Spleen (tissue), 13 donors: ENCODE measurements at places on chromosomes 4 and X. TPM values are rescaled to one million over a fixed set of nuclear protein-coding genes. Genes with fewer than 3 reads are reported as not detected.
A peak's percentile ranks its signal among the peaks of the same experiment; 100 is the strongest.

- no peak overlapping the region for H3K4me3 ChIP-seq
- no peaks in the 10 kb centered on the region for H3K27me3 ChIP-seq
- H3K27ac ChIP-seq, result no peak overlapping the region
- DNase-seq, result peak; percentile 79
These were observed 2.4 kb upstream of the SETD7 start for GRCh38 chr4:139558235-139559088.

- peaks cover 5% of the 10 kb centered on the region for H3K36me3 ChIP-seq
- no peak for DNase-seq
- H3K4me1 ChIP-seq, result peaks cover 82% of the 10 kb centered on the region
- H3K27me3 ChIP-seq, result no peaks in the 10 kb centered on the region
These were observed 899 bp downstream of the LYAR start for GRCh38 chr4:4289055-4289454.

- no peak for DNase-seq
- H3K36me3 ChIP-seq, result no peaks in the 10 kb centered on the region
- no peaks in the 10 kb centered on the region for H3K27me3 ChIP-seq
These were observed 464 bp downstream of the RASGEF1B start for GRCh38 chr4:81471298-81471587.

GRCh38 chrX:16177260-16177659 lies 10.0 kb downstream of the MAGEB17 start:
- no peak for DNase-seq
- H3K36me3 ChIP-seq, result no peaks in the 10 kb centered on the region
- no peak overlapping the region for H3K4me3 ChIP-seq

Gene OFD1
- 138 TPM for polyA plus RNA-seq

- peak overlapping the region; percentile 83 for H3K4me3 ChIP-seq
- DNase-seq, result peak; percentile 90
- H3K4me1 ChIP-seq, result peaks cover 54% of the 10 kb centered on the region
These were observed 562 bp downstream of the AKAP17A start for GRCh38 chrX:1591863-1592469.

- peaks cover 49% of the 10 kb centered on the region for H3K4me1 ChIP-seq
- no peaks in the 10 kb centered on the region for H3K36me3 ChIP-seq
- peak overlapping the region; percentile 82 for H3K27ac ChIP-seq
- no peak for DNase-seq
- no peak overlapping the region for H3K4me3 ChIP-seq
These were observed 9.6 kb upstream of the MRPL1 start for GRCh38 chr4:77852892-77853495.

GRCh38 chr4:167722487-167722808 lies 369.9 kb upstream of the ANXA10 start:
- H3K36me3 ChIP-seq, result no peaks in the 10 kb centered on the region
- no peak overlapping the region for H3K4me3 ChIP-seq
- no peak overlapping the region for H3K27ac ChIP-seq
- no peak for DNase-seq
- H3K4me1 ChIP-seq, result no peaks in the 10 kb centered on the region

- DNase-seq, result no peak
- no peaks in the 10 kb centered on the region for H3K36me3 ChIP-seq
- peaks cover 42% of the 10 kb centered on the region for H3K27me3 ChIP-seq
- H3K4me1 ChIP-seq, result no peaks in the 10 kb centered on the region
These were observed 887 bp upstream of the IL1RAPL2 start for GRCh38 chrX:104564921-104565703.

- no peak overlapping the region for H3K4me3 ChIP-seq
- H3K36me3 ChIP-seq, result no peaks in the 10 kb centered on the region
- H3K4me1 ChIP-seq, result no peaks in the 10 kb centered on the region
These were observed 15.2 kb downstream of the SUPT20HL1 start for GRCh38 chrX:24375600-24376131.

Gene CITED1
- polyA plus RNA-seq, result 0.33 TPM

Gene HDAC8
- polyA plus RNA-seq, result 15.6 TPM

Gene SCML2
- 1.5 TPM for polyA plus RNA-seq

DNA sequence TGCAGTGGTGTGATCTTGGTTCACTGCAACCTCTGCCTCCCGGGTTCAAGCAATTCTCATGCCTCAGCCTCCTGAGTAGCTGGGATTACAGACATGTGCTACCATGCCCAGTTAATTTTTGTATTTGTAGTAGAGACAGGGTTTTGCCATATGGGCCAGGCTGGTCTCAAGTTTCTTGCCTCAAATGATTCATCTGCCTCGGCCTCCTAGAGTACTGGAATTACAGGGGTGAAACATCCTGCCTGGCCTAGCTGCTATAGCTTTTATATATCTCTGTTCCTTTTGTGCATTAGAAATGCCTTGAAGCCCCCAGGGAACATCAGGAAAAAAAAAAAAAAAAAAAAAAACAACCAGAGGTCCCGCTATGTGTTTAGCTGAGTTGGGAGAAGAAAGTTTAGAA lies 34.8 kb downstream of the UBE2K start:
- H3K4me3 ChIP-seq, result no peak overlapping the region
- H3K36me3 ChIP-seq, result no peaks in the 10 kb centered on the region
- H3K4me1 ChIP-seq, result peaks cover 26% of the 10 kb centered on the region
- no peak for DNase-seq

Gene FGFRL1
- 1.5 TPM for polyA plus RNA-seq

Gene RRH
- 0.03 TPM for polyA plus RNA-seq

- no peaks in the 10 kb centered on the region for H3K27me3 ChIP-seq
- no peak overlapping the region for H3K27ac ChIP-seq
- no peaks in the 10 kb centered on the region for H3K36me3 ChIP-seq
These were observed 72.4 kb downstream of the PALLD start for GRCh38 chr4:168569066-168569930.

- H3K4me3 ChIP-seq, result no peak overlapping the region
- no peaks in the 10 kb centered on the region for H3K4me1 ChIP-seq
- DNase-seq, result no peak
- H3K27ac ChIP-seq, result no peak overlapping the region
- H3K36me3 ChIP-seq, result no peaks in the 10 kb centered on the region
These were observed 219.0 kb upstream of the DKK2 start for GRCh38 chr4:107255114-107255513.

GRCh38 chrX:132480581-132481203 lies 8.1 kb downstream of the MBNL3 start:
- no peaks in the 10 kb centered on the region for H3K27me3 ChIP-seq
- H3K4me1 ChIP-seq, result peaks cover 22% of the 10 kb centered on the region
- peak overlapping the region; percentile 54 for H3K27ac ChIP-seq
- H3K36me3 ChIP-seq, result no peaks in the 10 kb centered on the region
- peak overlapping the region; percentile 15 for H3K4me3 ChIP-seq

Gene ADH1B
- polyA plus RNA-seq, result 57.5 TPM

DNA sequence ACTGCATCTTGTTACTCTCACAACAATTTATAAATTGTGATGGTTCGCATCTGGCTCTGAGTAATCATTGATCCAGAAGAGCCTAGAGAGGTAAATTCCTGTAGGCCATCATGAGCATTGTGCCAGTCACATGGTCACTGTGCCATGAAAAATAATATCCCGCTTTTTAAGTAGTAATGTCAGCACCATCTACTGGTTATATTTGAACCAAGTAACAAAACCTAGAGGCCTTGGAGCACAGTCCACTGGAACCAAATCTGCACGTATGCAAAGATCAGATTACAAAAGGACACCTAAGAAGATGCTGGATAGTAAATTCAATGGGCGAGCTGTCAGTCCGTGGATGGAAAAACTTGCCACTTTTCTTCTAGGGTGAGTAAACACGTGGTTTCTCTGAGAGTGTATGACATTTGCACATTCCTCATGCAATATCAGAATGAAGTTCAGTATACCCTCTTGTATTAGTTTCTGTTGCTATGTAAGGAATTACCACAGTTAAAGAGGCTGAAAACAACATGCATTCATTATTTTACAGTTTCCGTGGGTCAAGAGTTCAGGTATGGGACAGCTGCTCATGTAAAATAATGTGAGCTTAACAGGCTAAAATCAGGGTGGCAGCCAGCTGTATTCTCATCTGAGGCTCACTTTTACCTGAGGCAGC lies 26.8 kb downstream of the FAM114A1 start:
- H3K4me3 ChIP-seq, result no peak overlapping the region
- H3K27me3 ChIP-seq, result no peaks in the 10 kb centered on the region
- H3K36me3 ChIP-seq, result no peaks in the 10 kb centered on the region
- no peak for DNase-seq
- H3K27ac ChIP-seq, result no peak overlapping the region
- no peaks in the 10 kb centered on the region for H3K4me1 ChIP-seq

GRCh38 chr4:82372517-82373485 lies 990 bp downstream of the HNRNPD start:
- H3K4me3 ChIP-seq, result peak overlapping the region; percentile 97
- no peaks in the 10 kb centered on the region for H3K36me3 ChIP-seq
- peak overlapping the region; percentile 100 for H3K27ac ChIP-seq
- H3K27me3 ChIP-seq, result no peaks in the 10 kb centered on the region
- DNase-seq, result peak; percentile 88
- H3K4me1 ChIP-seq, result peaks cover 44% of the 10 kb centered on the region

GRCh38 chr4:128060121-128060698 lies 902 bp upstream of the LARP1B start:
- peak overlapping the region; percentile 86 for H3K27ac ChIP-seq
- peaks cover 15% of the 10 kb centered on the region for H3K4me1 ChIP-seq
- peak overlapping the region; percentile 78 for H3K4me3 ChIP-seq
- DNase-seq, result no peak
- no peaks in the 10 kb centered on the region for H3K27me3 ChIP-seq
- no peaks in the 10 kb centered on the region for H3K36me3 ChIP-seq

DNA sequence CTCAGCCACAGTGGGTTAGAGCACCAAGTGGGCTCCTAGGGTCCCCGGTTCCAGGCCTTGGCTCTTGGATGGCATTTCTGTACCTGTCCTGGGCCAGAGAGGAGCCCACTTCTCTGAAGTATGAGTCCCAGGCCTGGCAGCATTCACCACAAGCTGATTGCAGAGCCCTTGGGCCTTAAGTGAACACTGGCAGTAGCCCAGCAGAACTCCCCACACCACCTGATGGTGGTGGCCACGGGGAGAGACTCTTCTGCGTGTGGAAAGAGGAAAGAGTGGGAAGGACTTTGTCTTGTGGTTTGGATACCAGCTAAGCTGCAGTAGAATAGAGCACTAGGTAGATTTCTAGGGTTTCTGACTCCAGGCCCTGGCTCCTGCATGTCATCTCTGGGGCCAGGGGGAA lies 104.8 kb downstream of the DLG3 start:
- H3K27me3 ChIP-seq, result no peaks in the 10 kb centered on the region
- no peak overlapping the region for H3K27ac ChIP-seq
- H3K4me3 ChIP-seq, result no peak overlapping the region
- no peaks in the 10 kb centered on the region for H3K36me3 ChIP-seq
- no peaks in the 10 kb centered on the region for H3K4me1 ChIP-seq
- no peak for DNase-seq

GRCh38 chr4:182766857-182767250 lies 150.3 kb downstream of the DCTD start:
- no peaks in the 10 kb centered on the region for H3K27me3 ChIP-seq
- no peak overlapping the region for H3K4me3 ChIP-seq
- H3K27ac ChIP-seq, result no peak overlapping the region
- H3K36me3 ChIP-seq, result no peaks in the 10 kb centered on the region
- H3K4me1 ChIP-seq, result no peaks in the 10 kb centered on the region

Gene NAA11
- not detected for polyA plus RNA-seq

GRCh38 chrX:18598413-18598812 lies 73.5 kb downstream of the RS1 start:
- DNase-seq, result no peak
- peaks cover 30% of the 10 kb centered on the region for H3K36me3 ChIP-seq
- H3K4me1 ChIP-seq, result no peaks in the 10 kb centered on the region
- H3K27me3 ChIP-seq, result peaks cover 4% of the 10 kb centered on the region
- no peak overlapping the region for H3K27ac ChIP-seq

Gene PDE5A
- 1.3 TPM for polyA plus RNA-seq

GRCh38 chr4:13182133-13182532 lies 302.0 kb downstream of the RAB28 start:
- H3K27me3 ChIP-seq, result no peaks in the 10 kb centered on the region
- DNase-seq, result no peak
- no peak overlapping the region for H3K4me3 ChIP-seq
- H3K4me1 ChIP-seq, result no peaks in the 10 kb centered on the region
- H3K36me3 ChIP-seq, result no peaks in the 10 kb centered on the region

- H3K27ac ChIP-seq, result peak overlapping the region; percentile 17
- H3K36me3 ChIP-seq, result no peaks in the 10 kb centered on the region
- H3K27me3 ChIP-seq, result no peaks in the 10 kb centered on the region
- H3K4me1 ChIP-seq, result peaks cover 31% of the 10 kb centered on the region
- no peak for DNase-seq
These were observed 30.5 kb downstream of the RUFY3 start for GRCh38 chr4:70752236-70752635.

DNA sequence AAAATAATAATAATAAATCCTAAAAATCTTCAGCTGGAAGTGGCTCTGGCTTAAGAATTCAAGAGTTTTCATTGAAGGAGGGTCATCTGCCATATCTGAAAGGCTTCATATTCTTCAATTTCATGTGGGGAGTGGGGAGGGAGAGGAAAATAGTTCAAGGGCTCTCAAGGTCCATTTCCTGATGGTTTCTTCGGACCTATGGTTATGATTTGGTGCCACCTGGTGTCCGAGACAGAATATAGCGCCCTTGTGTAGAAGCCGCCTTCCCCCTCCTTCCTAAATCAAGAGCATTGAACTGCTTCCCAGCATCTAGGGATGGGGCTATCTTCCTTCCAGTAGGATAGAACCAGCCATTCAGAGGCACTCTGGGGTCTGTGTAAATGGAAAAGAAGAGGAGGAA lies 34.3 kb downstream of the NLGN3 start:
- peaks cover 3% of the 10 kb centered on the region for H3K4me1 ChIP-seq
- no peak overlapping the region for H3K4me3 ChIP-seq
- H3K27me3 ChIP-seq, result no peaks in the 10 kb centered on the region

DNA sequence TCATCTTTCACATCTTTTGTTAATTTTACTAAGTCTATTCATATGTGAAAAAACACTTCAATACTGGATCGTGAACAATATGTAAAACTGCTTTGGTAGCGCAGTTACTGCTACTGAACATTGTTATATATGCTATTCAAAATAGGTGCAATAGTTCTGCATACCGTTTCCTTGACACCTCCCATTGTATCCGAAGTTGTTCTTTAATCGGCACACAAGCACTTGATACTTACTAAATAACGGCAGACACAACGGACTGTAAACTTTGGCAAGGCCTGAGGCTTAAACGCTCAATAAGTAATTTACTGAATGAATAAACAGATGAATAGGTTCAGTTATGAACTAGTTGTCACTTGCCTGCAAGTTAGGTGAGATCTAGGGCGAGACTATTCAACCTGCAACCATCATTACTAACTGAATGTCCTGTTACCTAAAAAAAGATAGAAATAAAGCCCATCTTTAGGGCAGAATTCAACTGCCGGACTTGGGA lies 620 bp downstream of the ANAPC10 start:
- no peaks in the 10 kb centered on the region for H3K27me3 ChIP-seq
- H3K36me3 ChIP-seq, result peaks cover 24% of the 10 kb centered on the region
- DNase-seq, result no peak
- peak overlapping the region; percentile 83 for H3K4me3 ChIP-seq
- peak overlapping the region; percentile 91 for H3K27ac ChIP-seq
- H3K4me1 ChIP-seq, result peaks cover 63% of the 10 kb centered on the region

Gene AADAT
- polyA plus RNA-seq, result 0.89 TPM

Gene BANK1
- 121 TPM for polyA plus RNA-seq

GRCh38 chr4:101418055-101418454 lies 70.7 kb upstream of the PPP3CA start:
- H3K27me3 ChIP-seq, result no peaks in the 10 kb centered on the region
- H3K4me1 ChIP-seq, result peaks cover 36% of the 10 kb centered on the region
- DNase-seq, result peak; percentile 75
- H3K4me3 ChIP-seq, result no peak overlapping the region
- no peaks in the 10 kb centered on the region for H3K36me3 ChIP-seq

Gene MYL5
- polyA plus RNA-seq, result 18.9 TPM

Gene SRPK3
- 0.03 TPM for polyA plus RNA-seq

Gene PWWP3B
- not detected for polyA plus RNA-seq
